ENCODE measurements at places on chromosomes 5 and 9.
A peak's percentile ranks its signal among the peaks of the same experiment; 100 is the strongest.

DNA sequence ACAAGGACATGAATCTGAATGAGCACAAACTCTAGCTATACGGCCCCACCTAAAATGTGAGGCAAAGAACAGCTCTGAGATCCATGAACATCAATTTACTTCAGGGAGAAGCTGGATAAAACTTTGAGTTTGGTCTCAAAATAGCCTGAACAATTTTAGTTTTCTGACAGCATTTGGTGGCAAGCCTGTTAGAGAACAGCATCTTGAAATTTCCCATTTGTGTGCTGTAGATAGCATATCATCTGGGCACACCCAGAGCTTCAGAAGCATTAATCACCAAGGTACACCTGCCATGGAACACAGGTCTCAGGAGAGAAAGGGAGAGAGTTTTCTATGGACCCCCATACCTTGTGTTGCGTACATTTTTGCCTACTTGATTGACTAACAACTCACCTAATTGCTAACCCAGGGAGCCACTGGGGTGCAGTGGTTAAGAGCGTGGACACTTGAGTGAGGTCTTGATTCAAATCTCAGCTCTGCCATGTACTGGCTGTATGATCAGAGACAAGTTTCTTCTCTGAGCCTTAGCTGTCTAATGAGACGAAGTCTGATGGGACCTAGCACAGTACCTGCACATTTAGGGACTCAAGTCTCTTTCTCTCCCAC is 264.9 kb downstream of the PIK3R1 start:
- no peak for DNase-seq

DNA sequence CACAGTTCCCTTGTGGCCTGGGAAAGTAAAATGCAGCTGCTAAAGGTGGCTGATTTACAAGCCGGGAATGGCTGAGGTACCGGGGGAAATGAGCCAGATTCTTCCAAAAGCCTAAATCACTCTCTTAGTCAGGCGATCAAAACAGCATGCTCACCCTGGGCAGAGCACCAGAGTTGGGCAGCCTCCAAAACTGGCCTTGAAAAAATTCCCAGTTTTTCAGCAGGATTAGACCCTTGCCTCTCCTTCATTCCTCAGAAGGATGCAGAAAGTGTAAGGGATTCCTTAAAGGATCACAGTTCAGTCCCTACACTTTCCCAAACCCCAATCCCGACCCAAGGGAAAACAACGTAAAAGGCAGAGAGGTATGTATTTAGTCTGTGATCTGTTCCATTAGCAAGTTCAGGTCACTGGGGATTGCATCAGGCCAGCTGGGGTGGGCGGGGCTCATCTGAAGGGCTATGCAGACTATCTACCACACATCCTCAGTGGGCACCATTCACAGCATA is 16.9 kb downstream of the TMEM174 start:
- no peak for DNase-seq

- peak; percentile 30 for DNase-seq
These were observed 20.5 kb upstream of the CCL28 start for GRCh38 chr5:43432486-43433375.

DNA sequence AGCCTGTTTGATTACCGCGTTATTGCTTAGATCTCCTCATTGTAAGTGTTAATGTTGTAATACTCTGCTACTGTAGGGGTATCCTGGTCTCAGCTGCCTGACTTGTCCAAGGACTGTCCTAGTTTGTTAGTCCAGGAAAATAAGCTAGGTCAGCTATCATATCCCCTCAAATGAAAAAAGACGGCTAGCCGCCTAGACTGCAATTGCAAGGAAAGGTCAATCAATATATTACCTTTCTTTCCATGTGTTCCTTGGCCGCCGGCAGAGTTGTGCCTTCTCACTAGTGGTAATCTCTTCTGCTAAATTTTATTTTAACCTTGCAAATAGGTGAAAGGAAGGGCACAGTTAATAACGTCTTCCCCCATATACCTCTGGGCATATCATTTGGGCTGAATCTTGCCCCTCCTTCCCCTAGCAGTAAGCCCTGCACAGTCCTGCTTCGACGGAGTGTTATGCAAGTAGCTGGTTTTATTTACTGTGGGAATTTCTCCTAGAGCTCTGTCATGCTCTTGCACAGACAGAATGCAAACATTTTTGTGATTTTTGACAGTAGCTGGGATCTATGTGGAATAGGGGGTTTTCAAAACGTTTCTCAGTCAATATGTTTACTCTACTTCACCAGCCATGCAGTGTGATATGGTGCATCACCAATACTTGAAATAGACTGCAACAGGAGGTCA is 288.5 kb downstream of the MAST4 start:
- no peak for DNase-seq

- DNase-seq, result no peak
These were observed 391.7 kb downstream of the RAB3C start for GRCh38 chr5:58974601-58975000.

DNA sequence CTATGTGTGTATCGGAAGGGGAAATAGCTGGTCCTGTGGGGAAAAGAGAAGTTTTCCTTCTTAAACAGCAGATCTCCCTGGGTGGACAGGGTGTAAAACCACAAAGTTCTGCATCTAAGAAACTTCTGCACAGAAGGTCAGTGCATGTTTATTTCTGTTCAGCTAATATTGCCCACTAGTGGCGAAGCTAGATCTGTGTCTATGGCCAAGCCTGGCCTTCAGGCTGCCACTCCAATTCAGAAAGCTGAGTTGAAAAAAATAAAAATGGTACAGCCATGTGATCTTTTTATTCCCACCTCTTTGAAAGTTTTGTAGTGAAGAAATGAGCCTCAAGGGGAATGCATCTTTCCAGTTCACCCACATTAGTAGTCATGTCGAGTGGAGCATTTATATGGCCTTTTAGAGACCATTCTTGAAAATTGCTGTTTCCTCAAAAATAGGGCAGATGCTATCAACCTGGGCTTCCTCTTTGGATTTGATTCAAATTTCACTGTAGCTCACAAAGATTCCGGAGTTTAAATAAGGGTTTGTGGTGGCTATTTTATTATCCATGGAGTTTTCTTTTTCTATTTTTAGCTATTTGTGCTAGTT is 488.0 kb downstream of the PRELID2 start:
- DNase-seq, result no peak

GRCh38 chr5:179599100-179599499 is 24.4 kb downstream of the HNRNPH1 start:
- DNase-seq, result no peak

DNA sequence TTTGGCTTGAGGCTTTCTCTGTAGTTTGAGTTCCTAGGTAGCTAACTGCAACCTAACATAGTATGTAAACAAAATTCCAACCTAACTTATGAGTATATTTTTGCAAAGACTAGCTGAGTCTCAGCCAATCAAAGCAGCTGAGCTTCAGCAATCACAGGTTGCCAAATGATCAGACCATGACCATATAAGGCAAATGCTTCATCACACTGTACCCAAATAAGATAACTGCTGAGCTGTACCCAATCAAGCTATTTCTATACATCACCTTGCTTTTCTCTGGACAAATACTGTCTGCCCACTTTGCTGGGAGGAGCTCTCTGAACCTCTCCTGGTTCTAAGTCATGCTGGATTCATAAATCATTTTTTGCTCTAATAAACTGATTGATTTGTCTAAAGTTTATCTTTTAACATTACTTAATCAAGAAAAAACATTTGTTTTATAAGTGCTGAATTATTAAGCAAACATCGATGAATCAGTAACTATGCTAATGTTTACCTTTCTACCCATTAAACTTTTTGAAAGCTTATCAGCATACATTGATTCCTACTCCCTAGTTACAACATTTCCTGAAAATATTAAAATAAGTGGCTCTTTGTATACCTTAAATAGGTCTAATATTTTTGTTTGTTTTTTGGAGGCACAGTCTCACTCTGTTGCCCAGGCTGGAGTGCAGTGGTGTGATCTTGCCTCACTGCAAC is 129.7 kb upstream of the PCA3 start:
- DNase-seq, result no peak

GRCh38 chr5:148740966-148741742 is 85.3 kb upstream of the ADRB2 start:
- peak; percentile 62 for DNase-seq

All from suppressor macrophage treated with lipopolysaccharide for 4 hours (primary cell).